Femur (tissue), 1 donor: ENCODE measurements at places on chromosomes 7 and 10.

DNA sequence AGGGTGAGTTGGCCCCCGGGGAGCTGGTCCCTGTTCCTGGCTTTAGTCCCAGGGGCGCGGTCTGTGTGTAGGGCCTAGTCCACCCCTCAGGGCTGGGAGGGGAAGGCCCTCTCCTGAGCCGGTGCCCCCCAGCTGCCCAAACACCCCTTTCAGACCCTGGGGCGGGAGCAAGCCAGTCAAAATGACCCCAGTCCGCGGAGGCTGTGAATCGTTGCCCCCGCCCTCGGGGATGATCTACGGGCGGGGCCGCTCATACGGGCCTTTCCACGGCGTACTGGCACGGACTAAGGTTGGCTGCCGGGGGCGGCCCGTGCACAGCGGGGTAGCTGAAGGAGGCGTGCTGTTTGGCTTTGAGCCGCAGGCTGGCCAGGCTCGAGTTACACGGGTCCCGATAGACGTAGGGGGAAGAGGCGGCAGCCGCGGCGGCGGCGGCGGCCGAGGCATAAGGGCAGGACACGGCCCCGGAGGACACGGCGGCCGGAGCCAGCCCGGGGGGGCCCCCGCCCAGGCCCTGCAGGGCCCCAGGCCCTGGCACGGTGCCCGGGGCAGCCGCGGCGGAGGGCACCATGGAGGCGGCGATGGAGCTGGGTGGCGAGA, 4.3 kb downstream of the ELOVL3 start:
- DNase-seq, result peak; percentile 82

GRCh38 chr7:1330801-1331425, 98.2 kb downstream of the UNCX start:
- no peak for DNase-seq

GRCh38 chr7:2247141-2247995, 5.3 kb downstream of the NUDT1 start:
- DNase-seq, result no peak

DNA sequence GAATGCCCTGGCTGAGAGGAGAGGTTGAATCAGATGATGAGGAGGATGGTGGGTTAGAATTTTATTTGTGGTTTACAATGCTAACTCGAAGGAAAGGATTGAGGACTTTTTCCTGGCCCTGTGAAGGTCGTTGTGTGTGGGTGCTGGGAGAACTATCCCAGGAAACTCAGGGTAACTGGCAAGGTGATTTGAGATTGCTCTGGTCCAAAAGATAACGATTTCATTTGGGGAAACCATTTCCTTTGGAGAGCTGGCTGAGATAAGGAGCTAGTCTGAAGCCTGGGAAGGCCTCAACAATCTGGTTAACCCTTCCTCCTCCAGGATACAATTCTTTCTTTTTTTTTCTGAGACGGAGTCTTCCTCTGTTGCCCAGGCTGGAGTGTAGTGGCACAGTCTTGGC, 33.0 kb downstream of the HK1 start:
- DNase-seq, result no peak

DNA sequence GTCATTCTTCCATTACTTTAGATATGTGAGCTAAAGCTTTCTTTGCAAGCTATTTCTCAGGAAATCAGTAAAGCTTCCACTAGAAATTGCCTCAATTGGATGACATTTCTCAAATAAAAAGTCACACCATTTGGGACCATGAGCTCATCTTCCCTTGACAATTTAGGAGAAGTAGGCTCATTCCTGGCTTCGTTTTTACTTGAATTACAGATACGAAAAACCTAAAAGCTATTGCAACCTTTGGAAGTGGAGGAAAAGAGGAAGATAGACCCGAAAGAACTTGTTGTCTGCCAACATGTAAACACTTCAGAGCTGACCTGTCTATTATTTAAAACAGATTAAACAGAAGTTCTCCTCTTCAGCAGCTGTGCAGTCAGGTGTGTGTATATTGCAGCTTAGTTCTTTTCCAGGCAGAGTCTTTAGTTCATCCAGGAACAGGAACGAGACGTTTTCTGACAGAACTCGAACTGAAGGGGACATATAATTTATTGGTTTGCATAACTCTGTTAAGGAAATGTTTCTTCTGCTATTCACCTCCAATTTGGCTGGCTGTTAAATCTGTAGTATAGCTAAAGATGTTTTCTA, 43.1 kb upstream of the ST8SIA6 start:
- DNase-seq, result no peak

DNA sequence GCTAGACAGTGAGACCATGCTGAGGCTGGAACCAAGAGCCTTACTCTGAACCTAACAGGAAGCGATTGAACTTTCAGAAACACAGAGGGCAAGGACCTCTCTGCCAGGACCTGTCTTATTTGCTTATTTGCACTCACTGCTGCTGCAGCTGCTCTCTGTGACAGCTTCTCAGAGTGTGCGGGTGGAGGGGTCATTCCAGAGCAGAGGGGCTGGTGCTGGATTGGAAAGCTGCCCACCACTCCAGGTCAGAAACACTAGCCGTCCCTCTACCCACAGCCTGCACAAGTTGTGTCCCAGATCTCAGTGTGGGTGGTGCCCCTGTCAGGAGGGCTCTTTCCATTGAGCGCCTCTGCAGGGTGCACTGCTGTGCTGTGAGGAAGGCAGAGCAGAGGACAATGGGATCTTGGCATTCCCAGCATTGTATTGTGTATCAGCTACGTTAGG, 126.2 kb downstream of the CCNY start:
- DNase-seq, result no peak

GRCh38 chr7:112272921-112273561, 66.5 kb downstream of the ZNF277 start:
- no peak for DNase-seq

DNA sequence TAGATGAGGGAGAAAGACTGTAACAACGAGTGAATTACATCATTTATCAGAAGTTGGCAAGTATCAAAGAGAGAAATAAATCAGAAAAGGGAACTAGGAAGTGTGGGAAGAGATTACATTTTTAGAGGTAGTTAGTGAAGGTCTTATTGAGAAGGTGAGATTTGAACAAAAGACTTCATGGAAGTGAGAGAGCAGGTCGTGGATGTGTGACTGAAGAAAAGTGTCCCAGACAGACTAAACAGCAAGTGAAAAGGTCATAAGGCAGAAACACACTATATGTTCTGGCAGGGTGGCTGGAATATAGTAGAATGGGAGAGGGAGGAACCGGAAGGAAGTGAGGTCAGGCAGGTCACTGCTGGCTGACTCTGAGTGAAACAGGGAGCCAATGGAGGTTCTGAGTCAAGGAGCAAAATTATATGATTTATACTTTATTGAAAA, 35.7 kb upstream of the RHOBTB1 start:
- no peak for DNase-seq

DNA sequence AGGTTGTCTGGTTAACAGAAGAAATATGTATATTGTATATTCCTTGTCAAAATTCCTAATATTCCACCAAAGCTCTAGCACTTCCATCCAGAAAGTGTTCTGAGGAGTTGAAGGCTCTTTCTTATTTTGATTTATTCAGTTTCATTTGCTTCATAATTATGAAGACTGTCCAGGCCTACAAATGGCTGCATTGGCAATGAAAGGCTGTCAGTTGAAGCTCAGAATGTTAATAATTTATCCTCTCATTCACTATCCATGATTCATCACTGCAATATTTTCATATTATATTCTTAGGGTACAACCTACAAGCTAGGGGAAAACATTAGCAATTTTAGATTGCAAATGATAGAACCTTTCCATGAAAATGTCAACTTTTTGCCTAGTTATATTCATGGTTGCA, 57.3 kb downstream of the ARID5B start:
- no peak for DNase-seq

- DNase-seq, result no peak
These were observed 316.8 kb upstream of the NFE2L3 start for GRCh38 chr7:25835197-25835596.

DNA sequence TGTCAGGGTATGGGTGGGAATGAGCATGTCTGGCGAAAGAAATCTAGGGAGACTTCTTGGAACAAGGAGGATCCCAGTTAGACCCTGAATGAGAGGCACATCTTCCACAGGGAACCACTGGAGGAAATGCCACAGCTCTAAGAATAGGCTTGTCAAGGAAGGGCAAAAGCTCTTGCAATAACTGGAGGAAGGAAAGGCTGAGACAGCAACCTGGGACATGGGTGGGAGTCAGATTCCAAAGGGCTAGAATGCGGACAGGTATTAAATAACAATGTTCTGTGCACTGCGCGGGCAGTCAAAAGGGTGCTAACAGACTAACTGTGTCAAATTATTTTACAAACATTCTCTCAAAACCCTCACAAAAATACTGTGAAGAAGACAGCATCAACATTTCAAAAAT, 4.5 kb downstream of the NUDCD3 start:
- no peak for DNase-seq
